ENCODE measurements at places on chromosomes 13 and 19.

DNA sequence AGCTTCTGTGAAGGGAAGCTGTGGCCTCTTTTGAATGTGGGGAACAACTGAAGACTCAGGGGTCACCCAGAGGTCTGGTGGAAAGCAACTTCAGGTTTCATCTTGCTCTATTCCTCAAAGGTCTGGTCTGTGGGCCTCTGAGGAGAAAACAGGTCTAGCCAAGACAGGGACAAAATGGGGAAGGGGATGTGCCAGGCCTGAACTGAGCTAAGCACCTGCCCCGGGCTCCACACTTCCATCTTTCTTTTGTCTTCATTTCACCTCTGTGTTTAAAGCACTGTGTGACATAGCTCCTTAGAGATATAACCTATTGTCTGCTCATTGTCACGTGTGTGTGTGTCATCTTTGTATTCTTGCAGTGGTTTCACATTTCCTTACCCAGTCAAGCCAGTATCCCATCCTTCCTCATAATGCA lies 19.9 kb upstream of the GDF15 start:
- no peak for DNase-seq

GRCh38 chr19:49712397-49712859 lies 21.5 kb downstream of the CPT1C start:
- no peak for DNase-seq

GRCh38 chr13:98339684-98340425 lies 162.8 kb upstream of the RNF113B start:
- no peak for DNase-seq

- no peak for DNase-seq
These were observed 216.1 kb downstream of the SLITRK1 start for GRCh38 chr13:83666141-83666540.

DNA sequence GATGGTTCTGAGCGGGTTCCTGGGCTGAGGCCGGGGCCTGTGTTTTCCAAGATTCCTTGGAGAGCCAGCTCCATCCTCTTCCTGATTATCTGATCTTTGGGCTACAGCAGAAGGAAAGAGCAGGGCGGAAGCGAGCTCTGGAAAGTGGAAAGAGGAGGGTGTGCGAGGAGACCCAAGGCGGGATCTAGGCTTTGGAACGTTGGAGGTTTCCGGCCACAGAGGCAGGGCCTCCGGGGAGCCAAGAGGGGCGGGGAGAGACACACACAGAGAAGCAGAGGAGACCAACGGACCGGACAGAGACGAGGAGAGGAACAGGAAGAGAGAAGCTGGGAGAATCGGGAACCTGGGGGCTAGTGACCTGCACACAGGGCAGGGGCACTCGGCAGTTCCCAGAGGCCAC lies at the start of gene CLEC11A:
Gene CLEC11A, plus strand, starts transcription at position 296 of the 400 bp plus-strand sequence. CDS start 162 bp downstream, outside the sequence.
- DNase-seq: no peak

- DNase-seq: no peak
These were observed 223.6 kb downstream of the GPC6 start for GRCh38 chr13:93450191-93450621.

- DNase-seq: no peak
These were observed 36.2 kb upstream of the ATP12A start for GRCh38 chr13:24644036-24644435.

- no peak for DNase-seq
These were observed at the start of gene KLK3 for GRCh38 chr19:50854636-50855410. TSS of gene KLK3 (plus strand) at chr19:50854915. CDS start at chr19:50854956, 41 bp downstream.
